Endothelial cell (in vitro differentiated cells): ENCODE measurements at places on chromosomes 7 and 10.

GRCh38 chr10:67011981-67012380, 86.1 kb downstream of the LRRTM3 start:
- no peaks in the 10 kb centered on the region for H3K4me1 ChIP-seq
- H3K27me3 ChIP-seq, result no peaks in the 10 kb centered on the region
- no peak overlapping the region for H3K27ac ChIP-seq

DNA sequence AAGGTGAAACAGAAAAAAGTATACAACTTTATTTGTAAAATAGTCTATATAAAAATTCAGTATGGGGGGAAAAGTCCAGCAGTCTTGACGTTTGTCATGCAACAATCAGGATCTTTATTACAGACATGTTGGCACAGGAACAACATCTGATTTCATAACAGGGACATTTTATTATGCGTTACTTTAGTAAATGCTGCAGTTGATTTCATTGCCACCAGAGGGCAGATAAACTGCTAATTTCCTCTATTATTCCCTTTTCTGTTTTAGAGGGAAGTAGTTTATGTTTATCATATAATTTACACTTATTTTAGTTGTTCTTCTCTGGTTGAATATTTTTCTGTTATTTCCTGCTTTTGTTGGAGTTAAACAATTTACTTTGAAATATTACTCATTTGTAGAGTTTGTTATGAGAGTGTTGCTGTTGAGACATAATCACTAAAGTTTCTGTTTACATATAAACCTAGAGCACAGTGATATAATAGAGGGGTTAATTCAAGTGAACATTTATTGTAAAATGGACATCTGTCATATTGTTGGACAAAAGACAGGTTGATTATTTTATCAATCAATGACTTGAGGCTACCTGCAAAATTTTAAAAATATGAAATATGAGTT, 3.3 kb downstream of the PLXDC2 start:
- DNase-seq, result no peak
- H3K4me3 ChIP-seq, result peak overlapping the region; percentile 67
- H3K27ac ChIP-seq, result no peak overlapping the region
- peaks cover 8% of the 10 kb centered on the region for H3K27me3 ChIP-seq
- H3K4me1 ChIP-seq, result peaks cover 20% of the 10 kb centered on the region

- DNase-seq, result no peak
- H3K27ac ChIP-seq, result no peak overlapping the region
- peaks cover 4% of the 10 kb centered on the region for H3K36me3 ChIP-seq
Measured at GRCh38 chr10:78772486-78772885, 296.3 kb upstream of the ZMIZ1 start.

DNA sequence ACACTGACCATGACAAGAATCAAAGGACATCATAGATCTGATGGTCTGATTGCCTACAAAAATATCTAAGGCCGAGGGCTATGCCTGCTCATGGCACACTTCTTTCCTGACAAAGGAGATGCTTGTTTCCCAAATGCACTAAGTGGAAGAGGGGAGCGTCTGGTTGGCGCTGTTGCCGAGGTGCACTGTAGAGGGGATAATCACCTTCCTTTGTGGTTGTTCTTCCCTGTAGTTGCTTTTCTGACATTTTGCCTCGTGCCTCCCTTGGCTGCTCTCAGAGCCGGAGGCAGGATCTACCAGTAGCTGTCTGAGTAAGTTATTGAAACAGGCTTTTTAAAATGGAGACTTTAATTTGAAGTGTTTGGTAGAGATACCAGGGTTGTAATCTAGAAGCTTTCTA, 352.0 kb downstream of the SORCS3 start:
- no peak overlapping the region for H3K27ac ChIP-seq
- no peaks in the 10 kb centered on the region for H3K4me1 ChIP-seq
- no peaks in the 10 kb centered on the region for H3K36me3 ChIP-seq
- no peak for DNase-seq

DNA sequence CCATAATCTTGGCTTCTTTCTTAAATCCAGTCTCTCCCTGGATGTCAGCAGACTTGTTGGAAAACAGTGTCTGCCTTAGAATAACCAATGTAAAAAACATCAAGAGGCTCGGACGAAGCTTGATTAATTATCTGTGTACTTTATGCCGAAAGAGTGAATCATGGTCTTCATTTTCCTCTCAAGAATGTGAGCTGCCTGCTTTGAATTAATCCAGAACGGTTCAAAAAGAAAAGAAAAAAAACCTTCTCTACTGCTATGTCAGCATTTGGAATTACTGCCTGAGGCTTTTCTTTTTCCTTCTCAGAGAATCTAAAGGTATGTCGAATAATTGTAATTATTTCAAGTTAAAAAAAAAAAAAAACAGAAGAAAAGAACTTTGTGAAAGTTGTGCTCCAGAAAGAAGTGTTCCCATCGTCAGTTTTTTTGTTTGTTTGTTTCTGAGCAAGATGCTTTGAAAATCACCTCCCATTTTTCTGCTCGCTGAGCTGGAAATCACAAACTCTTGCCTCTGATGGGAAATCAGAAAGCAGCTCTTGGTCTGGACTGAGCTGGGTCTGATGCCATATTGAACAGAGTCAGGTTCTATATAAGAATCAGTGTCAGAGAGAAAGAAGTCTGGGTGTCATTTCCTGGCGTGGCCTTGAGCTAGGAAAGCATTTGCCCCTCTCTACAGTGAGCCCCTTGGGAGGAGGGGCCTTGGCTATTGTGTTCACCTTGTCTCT, 20.2 kb downstream of the PLPP4 start:
- no peak overlapping the region for H3K27ac ChIP-seq
- no peak for DNase-seq

DNA sequence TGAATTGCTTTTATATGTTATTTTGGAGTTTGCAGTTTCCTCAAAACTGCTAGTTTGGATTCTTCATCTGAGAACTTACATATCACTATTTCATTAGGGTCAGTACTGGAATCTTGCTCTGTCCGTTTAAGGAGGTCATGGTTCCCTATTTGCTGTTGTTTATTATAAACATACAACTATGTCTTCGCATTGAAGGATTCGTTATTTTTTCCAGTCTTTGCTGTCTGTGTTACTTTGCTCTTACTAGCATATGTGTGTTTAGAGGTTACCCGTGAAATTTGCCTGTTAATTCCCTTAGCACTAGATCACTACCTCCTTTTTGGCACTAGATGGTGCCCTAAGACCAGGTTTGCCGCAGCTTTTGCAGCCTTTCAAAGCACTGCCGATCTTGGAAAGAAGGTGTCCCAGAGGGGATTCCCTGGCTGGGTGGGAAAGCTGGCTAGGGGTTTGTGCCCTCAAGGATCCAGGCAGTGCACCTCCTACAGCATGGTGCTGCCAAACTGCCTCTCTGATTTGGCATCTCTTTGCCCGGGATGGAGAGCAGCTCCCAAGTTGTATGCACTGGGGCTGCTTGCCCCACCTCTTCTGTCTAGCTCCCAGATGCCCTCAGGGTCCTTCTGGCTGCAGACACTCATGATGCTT, 103.1 kb upstream of the APBB1IP start:
- no peaks in the 10 kb centered on the region for H3K36me3 ChIP-seq
- no peaks in the 10 kb centered on the region for H3K4me1 ChIP-seq
- no peak overlapping the region for H3K27ac ChIP-seq

DNA sequence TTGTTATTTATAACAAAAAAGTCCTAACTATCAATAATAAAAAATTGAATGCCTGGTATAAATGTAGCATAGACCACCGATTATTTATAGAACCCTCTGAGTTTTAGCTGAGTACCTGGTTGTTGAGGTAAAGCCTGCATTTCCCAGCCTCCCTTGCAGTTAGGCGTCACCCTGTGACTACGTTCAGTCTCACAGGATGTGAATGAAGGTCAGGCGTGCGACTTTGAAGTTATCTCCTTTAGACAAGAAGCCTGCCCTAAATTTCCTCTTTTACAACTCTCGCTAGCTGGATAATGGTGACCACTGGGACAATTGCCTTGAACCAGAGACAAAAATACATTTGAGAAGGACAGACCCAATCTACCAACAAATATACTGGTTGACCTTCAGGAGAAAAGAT, 67.5 kb upstream of the TES start:
- H3K27ac ChIP-seq, result peak overlapping the region; percentile 15
- H3K27me3 ChIP-seq, result no peaks in the 10 kb centered on the region
- no peaks in the 10 kb centered on the region for H3K36me3 ChIP-seq
- DNase-seq, result no peak

DNA sequence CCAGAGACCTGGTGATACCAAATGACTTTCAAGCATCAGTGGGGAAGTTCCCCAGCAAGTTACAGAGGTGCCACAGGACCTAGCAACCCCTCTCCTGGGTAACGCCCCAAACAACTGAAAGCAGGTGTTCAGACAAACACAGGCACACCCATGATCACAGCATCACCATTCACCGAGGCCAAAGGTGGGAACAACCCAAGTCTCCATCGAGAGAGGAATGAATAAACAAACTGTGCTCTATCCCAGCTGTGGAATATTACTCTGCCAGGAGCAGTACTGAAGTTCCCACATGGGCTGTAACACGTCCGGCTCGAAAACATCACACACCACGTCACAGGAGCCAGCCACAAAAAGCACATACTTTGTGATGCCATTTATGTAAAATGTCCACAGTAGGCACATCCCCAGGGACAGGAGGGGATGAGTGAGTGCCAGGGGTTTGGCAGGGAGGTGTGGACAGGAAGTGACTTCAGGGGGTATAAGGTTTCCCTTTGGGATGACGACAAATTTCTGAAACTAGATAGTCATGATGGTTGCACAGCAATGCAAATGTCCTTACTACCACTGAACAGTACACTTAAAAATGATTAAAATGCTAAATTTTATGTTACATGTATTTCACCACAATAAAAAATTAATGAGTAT, 222.8 kb downstream of the TNS3 start:
- H3K27ac ChIP-seq, result no peak overlapping the region
- peaks cover under 1% of the 10 kb centered on the region for H3K36me3 ChIP-seq
- peaks cover under 1% of the 10 kb centered on the region for H3K27me3 ChIP-seq
- H3K4me3 ChIP-seq, result no peak overlapping the region
- no peaks in the 10 kb centered on the region for H3K4me1 ChIP-seq

DNA sequence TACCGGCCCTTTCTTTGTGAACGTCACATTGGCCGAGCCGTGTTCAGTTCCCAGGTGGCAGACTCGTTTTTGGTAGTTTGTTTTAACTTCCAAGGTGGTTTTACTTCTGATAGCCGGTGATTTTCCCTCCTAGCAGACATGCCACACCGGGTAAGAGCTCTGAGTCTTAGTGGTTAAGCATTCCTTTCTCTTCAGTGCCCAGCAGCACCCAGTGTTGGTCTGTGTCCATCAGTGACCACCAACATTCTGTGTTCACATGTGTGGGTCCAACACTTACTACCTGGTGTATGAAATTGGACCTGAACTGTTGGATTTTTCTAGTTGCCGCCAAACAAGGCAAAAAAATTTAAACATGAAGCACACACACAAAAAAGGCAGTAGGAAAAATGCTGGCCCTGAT, 9.9 kb upstream of the CSGALNACT2 start:
- H3K27ac ChIP-seq, result no peak overlapping the region
- peaks cover 5% of the 10 kb centered on the region for H3K27me3 ChIP-seq
- no peaks in the 10 kb centered on the region for H3K4me1 ChIP-seq
- no peaks in the 10 kb centered on the region for H3K36me3 ChIP-seq
- DNase-seq, result no peak

DNA sequence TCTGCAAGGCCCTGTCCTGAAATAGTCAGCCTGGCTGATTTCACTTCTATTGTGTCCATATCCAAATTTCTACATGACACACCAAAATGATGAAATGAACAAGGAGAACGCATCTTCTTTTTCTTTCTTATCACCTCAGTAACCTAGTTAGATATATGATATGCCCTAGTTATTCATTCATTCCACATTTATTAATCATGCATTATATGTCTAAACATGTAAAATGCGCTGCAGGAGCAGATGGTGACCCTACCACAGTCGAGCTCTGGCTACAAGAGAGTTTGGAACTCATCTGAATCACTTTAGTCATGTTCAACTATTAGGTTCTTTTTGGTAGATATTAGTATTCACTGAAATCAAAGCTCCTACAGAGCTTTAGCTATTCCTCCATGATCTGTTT, 31.8 kb upstream of the VPS41 start:
- H3K4me3 ChIP-seq, result no peak overlapping the region
- DNase-seq, result no peak
- no peaks in the 10 kb centered on the region for H3K27me3 ChIP-seq
- no peak overlapping the region for H3K27ac ChIP-seq

- H3K4me1 ChIP-seq, result peaks cover 4% of the 10 kb centered on the region
- no peak overlapping the region for H3K4me3 ChIP-seq
- no peak overlapping the region for H3K27ac ChIP-seq
- H3K27me3 ChIP-seq, result no peaks in the 10 kb centered on the region
- no peak for DNase-seq
Measured at GRCh38 chr10:127899766-127900387, 7.0 kb upstream of the PTPRE start.

- peaks cover 6% of the 10 kb centered on the region for H3K27me3 ChIP-seq
- peak within 1 kb of the TSS; percentile 70 for H3K27ac ChIP-seq
- H3K4me1 ChIP-seq, result peaks cover 22% of the 10 kb centered on the region
- peak within 1 kb of the TSS; percentile 93 for H3K4me3 ChIP-seq
- no peak for DNase-seq
Measured at GRCh38 chr7:94907026-94907810, at the start of gene PPP1R9A. PPP1R9A (plus strand) TSS chr7:94907594; CDS start chr7:94910114, 2,520 bp downstream.

DNA sequence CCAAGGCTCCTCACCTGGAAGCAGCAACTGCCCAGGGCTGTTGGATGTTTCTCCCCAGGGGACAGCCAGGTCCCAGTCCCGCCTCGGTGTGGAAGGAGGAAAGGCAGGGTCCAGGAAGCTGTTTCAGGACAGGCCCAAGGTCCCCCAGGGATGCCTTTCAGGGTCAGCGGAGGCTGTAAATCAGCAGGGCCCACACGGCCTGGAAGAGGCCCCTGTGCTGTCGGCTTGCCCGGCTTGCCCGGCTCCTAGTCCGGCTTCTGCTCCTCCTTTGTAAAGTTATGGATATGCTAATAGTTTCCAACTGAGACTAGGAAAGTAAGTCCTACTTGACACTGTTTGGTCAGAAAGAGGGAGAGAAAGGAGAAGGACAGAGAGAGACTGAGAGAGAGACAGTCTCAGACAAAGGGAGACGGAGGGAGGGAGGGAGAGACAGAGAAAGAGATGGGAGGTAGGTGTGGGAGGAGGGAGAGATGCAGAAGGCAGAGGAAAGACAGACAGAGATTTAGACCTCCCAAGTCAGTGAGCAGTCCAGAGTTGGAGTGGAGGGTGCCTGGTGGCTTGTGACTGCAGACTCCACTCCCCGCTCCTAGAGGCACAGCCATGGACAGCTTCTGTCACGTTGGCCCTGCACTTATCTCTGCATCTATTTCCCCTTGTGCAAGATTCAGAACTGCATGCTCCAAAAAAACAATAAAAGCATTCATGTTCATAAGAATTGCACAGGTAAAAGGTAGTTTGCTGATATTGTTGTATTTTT, 10.5 kb downstream of the IKZF1 start:
- H3K27me3 ChIP-seq, result peaks cover 1% of the 10 kb centered on the region
- peaks cover 22% of the 10 kb centered on the region for H3K4me1 ChIP-seq
- H3K27ac ChIP-seq, result no peak overlapping the region
- no peaks in the 10 kb centered on the region for H3K36me3 ChIP-seq

DNA sequence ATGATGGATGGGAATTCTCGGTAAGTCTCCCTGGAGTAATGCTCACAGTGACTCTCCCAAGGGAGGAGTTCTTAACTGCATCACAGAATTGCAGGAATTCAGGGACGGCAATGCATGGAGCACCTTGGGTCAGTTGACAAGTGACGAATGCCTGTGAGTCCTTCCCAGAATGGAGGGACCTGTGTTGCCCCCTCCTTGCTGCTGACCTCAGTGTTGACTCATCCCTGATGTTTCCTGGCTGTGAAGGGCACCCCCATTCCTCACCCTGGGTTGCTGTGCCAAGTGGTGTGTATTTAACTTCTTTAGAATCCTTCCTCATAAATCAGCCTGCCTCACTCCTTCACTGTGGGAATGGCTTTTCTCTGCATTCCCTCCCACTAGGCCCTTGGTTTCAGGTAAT, 98.9 kb downstream of the LRMDA start:
- H3K4me3 ChIP-seq, result no peak overlapping the region
- H3K36me3 ChIP-seq, result no peaks in the 10 kb centered on the region
- DNase-seq, result no peak
- H3K27ac ChIP-seq, result no peak overlapping the region
- H3K27me3 ChIP-seq, result no peaks in the 10 kb centered on the region
